Stomach (tissue), 19 donors: ENCODE measurements at places on chromosomes 6 and 20. TPM values are rescaled to one million over a fixed set of nuclear protein-coding genes. Genes with fewer than 3 reads are reported as not detected.

DNA sequence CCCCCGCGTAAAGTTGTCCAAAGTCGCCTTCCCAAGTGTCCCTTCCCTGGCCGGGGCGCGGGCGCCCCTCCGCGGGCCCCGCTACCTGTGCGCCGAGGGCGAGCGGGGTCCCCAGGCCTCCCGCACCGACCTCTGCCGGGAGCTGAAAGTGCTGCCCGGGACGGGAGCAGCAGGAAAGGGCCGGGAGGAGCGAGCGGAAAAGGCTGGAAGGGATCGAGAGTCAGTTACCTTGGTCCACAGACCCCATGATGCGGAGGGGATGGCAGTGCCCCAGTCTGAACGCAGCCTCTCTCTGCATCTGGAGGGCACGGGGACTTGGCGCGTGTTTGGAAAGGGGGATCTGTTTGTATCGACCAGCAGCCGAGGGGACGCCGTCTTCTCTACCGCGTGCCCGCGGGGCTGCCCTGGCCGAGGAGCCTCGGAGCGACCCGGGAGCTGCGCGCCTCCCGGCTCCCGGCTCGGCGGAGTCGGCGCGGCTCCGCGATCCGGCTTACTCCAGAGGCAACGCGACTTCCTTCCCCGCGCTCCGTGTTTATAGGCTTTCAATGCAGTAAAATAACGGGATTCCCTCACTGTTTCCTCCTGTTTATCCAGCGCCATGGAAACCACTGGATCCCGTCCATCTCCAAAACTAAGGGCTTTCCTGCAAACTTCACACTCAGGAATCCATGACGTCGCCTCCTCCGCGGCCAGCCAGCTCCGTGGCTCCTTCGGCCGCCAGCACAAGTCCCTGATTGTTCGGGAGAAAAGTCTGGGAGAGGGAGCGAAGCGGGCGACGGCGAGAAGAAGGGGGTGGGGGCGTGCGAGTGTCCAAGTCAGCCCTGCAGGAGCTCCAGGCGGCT lies 20.0 kb upstream of the NFATC2 start:
- DNase-seq, result peak; percentile 97

DNA sequence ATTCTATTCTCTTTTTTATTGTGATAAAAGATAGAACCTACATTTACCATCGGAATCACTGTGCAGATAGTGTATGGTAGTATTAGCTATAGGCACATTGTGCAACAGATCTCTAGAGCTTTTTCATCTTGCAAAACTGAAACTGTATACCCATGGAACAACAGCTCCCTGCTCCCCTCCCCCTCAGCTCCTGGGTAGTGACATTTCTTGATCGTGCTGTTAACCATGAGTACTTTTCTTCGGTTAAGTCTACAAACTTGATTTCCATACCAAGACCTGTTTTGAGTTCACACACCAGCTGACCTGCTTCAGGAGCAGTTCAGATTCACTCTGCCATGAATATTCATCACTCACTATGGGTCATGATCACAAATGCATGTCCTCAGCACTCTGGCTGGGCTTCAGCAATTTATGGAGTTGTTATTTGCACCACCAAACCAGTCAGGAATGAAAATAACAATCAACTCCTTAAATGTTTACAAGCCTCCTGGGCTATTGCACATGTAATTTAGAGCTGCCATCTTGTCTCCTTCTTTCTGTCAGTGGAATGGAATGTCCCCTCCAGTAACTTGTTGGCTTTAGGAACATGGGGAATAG lies 32.8 kb downstream of the PRDM1 start:
- no peak for DNase-seq

DNA sequence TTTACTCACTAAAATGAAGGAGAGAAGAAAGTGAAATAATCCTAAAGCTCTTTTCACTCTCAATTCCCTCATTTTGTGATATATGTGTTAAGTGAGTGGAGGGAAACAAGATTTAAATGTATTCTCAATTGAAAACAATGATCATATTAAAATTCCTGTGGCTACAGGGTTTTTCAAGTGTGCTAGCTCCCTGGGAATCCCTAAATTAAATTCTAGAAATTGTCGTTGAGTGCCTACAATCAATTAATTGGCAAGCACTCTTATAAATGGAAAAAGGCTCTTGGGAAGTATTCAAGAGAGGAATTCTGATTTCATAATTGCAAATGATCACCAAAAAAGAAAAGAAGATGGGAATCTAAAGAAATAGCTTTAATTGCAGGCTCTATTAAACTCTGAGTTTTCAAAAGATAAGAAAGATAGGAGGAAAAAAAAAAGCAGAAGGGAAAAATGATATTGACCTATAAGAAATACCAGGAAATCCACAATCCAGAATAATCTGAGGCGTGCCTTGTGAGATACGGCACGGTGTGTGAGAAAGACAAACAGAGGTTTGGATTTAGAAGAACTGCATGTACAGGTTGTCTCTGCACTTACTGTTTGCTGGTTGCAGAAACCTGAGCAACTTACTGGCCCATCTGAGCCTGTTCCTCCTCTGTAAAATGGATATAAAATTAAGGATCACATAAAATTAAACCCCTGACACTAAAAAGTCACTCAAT lies 18.3 kb upstream of the MBOAT1 start:
- no peak for DNase-seq

- DNase-seq, result no peak
Measured at GRCh38 chr6:108578166-108578565, 17.4 kb downstream of the FOXO3 start.

C6orf58 gene
- not detected for total RNA-seq

CCN5 gene
- 193 TPM for total RNA-seq

DNA sequence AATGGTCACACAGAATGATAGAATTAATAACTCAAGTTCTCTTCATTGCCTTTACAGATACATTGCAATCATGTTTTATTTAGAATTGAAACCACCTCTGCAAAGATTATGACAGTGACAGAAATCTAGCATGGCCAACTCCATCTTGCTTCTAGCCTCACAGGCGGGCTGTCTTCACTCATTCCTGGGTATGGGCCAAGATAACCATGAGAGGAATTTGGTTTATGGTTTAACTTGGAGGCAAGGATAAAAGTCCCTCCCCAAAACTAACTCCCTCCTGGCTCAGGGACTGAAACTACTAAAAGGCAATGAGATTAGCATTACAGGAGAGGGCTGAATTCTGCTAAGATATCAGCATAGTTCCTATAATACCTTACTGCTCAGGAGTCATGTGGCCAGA lies 95.2 kb upstream of the CST7 start:
- no peak for DNase-seq

DNA sequence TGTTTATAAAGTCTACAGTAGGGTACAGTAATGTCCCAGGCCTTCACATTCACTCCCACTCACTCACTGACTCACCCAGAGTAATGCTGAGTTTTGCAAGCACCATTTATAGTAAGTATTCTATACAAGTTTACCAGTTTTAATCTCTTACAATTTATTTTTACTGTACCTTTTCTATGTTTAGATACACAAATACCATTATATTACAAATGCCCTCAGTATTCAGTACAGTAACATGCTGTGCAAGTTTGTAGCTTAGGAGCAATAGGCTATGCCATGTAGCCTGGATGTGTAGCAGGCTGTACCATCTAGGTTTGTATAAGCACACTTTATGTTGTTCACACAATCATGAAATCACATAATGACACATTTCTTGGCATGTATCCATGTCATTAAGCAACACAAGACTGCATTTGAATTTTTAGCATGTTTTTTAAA lies 673.6 kb downstream of the CD109 start:
- DNase-seq, result no peak

ZNF343 gene
- total RNA-seq, result 8.5 TPM

DNA sequence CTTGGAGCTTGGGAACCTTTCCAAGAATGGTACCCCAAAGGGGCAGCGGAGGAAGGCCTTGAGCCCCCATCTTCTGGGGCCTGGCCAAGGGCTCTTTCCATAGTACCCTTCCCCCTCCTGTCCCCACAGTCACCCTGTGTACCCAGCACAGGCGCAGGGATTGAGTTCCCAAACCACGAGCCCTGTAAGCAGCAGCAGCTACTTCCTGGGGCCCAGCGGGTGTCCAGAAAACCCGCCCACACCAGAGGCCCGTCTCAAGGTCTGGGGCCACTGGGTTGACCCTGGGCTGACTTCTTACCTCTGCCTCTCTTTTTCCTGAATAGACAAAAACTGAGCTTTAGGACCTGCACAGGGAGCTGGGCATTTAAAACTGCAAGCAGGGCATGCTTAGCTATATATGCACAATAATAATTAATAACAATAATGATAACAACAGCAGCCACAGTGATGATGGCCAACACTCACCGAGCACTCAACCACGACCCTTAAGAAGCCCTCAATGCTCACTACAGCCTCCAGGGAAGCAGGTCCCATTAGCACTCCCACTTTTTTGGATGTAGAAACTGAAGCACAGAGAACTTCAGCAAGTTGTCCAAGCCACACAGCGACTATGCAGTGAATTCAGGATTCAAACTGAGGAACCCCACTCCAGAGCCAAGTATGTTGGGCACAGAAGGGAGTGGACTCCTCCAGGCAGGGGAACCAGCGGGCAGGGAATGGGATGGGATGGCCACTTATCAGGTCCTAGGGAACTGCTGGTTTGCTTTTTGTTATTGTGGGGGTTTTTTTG lies 14.5 kb downstream of the NOL4L start:
- DNase-seq, result no peak

GRCh38 chr6:28264834-28265401 lies 2.0 kb upstream of the ZSCAN26 start:
- DNase-seq, result no peak

DNA sequence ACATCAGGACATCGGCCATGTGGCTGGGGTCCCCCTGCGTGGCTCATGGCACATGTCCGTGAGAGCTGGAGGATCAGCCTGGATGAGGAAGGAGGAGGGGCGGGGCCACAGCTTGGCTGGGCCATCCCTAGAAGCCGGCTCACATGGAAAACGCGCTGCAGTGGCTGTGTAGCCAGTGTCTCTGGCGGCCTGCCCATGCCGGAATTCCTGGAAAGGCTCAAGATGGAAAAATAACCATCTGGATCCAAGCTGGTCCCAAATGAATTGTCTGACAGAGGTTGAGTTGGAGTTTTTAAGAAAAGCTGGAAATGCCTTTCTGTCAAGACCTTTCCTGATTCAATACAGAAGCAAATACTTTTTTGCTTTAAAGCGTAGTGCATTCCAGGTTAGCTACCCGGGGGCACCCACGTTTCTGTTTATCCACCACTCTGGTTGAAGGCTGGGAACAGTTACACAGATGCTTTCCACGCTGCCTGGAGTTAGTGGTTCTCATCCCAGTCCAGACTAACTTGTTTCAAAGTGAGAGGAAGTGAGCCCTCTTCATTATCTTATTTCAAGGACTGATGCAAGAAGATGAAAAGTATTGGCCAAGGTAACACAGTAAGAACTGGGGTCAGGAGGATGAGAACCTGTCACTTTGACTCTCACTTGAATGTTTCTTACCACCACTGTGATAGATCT lies 99.0 kb downstream of the GMPR start:
- DNase-seq, result peak; percentile 70

DNA sequence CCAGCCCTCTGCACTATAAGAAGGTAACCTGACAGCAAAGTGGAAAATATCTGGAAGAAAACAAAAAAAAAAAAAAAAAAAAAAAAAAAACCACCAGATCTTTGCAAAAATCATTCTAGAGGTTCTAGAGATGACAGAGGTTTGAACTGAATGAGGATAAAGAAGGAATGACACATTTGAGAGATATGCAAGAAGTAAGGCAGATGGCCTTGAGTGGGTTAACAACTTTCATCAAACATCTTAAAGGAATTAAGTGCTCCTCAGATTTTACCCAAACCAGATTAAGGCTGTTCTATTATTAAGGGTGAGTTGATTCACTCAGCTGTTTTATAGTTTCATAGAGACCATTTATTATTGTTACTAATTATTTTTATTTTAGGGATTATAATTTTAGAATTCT lies 62.0 kb downstream of the RSPO3 start:
- DNase-seq, result no peak

DNA sequence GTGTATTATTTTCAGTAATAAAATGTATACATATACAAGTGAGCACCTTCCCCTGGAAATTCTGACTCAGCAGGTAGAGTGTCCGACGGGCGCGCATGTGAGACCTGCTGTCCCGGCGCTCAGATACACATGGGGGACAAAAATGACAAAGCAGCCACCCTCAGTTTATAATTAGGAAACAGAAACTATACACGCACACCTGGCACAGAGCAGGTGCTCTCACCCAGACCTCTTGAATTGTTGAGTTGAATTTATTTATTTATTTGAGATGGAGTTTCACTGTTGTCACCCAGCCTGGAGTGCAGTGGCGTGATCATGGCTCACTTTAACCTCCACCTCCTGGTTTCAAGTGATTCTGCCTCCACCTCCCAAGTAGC lies 180.4 kb downstream of the ZDHHC14 start:
- DNase-seq, result no peak

BPHL gene
- total RNA-seq, result 9.3 TPM

DNA sequence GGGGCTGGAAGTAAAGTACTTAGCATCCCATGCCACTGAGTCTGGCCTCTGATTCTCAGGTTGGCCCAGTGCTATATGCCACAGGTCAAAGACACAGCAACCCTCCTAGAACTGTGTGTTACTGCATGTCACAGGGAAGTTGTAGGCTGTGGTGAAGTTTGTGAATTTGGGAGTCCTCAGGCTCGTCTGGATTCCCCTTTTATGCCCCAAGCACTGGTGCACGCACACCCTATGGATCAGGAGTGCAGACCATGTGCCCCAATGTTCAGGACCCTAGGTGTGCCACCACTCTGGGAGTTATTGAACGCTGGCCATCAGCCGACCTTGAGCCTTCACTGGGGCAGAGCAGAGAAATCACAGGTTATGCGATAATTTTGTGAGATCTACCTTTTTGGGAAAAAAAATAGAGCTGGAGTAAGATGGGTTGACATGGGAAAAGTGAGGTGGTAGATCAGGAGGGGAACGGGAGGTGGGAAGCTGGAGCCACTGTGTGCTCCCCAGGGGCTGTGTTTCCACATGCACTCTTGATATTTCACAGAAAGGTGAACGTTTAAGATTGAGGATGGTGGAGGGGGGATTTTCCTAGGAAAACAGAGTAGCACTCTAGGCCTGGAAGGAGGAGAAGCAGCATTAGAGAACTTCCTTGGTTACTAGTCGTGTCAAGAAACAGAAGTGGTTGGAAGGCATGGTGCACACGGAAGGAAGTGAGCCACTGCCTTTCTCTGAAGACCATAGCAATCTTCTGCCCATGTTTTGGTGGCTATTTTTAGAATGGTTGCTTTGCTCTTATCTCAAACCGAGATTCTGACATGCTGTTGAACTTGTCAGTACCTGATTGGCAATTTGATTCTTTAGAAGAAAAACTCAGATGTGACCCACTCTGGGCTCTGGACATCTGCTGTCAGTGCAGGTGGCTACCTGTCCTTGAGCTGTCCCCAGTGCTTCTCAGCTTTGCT lies 44.1 kb downstream of the DUSP22 start:
- DNase-seq, result peak; percentile 44

SMPDL3A gene
- 13.3 TPM for total RNA-seq

CYP24A1 gene
- total RNA-seq, result not detected
